NCI-H748 treated with DMSO at 0.1 percent for 48 hours (cell line): ENCODE measurements at places on chromosomes 4 and X.
A peak's percentile ranks its signal among the peaks of the same experiment; 100 is the strongest.

GRCh38 chr4:184355111-184355604, 119.2 kb downstream of the IRF2 start:
- DNase-seq: no peak

- no peak for DNase-seq
Measured at GRCh38 chr4:72442147-72442546, 126.9 kb downstream of the ADAMTS3 start.

DNA sequence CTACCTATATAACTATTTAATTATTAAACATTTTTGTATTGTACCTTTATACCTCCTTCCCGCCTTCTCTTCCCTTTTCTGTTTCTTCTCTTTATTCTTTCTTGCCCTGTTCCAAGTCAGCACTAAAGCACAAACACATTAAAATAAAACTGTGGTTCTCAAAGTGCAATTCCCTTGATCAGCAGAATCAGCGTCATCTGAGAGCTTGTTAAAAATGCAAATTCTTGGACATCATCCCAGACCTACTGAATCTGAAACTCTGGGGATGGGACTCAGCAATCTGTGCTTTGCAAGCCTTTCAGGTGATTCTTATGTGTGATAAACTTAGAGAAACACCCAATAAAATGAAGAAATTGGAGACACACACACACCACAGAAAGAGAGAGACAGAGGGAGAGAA, 178.4 kb upstream of the BMP3 start:
- DNase-seq: no peak

- no peak for DNase-seq
Measured at GRCh38 chr4:121127100-121127499, 37.0 kb downstream of the TNIP3 start.

DNA sequence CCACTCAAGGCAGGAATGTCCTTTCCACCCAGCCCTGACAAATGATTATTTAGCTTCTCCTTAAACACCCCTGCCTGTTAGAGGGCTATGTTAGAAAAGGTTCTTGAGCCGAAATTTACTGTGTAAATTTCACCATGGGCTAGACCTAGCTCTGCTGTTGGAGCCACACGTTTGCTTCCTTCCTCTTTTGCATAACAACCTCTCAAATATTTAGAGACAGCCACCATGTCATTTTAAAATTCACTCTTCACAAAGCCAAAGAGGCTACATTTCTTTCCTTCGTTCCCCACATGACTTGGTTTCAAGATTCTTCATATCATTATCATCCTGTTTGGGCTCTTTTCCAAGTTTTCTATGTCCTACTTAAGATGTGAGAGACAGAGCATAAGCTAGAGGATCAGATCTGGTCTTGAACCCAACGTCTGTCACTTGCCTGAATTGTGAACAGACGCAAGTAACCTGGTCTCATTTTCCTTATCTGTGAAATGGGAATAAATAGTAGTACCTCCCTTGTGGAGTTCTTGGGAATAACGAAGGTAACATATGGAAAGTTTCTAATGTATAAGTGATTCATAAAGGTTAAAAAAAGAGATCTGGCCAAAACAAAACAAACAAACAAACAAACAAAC, 6.7 kb downstream of the DOCK11 start:
- DNase-seq: no peak

- no peak for DNase-seq
Measured at GRCh38 chrX:16924631-16925480, 21.6 kb upstream of the REPS2 start.

- no peak for DNase-seq
Measured at GRCh38 chrX:3415011-3415410, 68.6 kb upstream of the MXRA5 start.

DNA sequence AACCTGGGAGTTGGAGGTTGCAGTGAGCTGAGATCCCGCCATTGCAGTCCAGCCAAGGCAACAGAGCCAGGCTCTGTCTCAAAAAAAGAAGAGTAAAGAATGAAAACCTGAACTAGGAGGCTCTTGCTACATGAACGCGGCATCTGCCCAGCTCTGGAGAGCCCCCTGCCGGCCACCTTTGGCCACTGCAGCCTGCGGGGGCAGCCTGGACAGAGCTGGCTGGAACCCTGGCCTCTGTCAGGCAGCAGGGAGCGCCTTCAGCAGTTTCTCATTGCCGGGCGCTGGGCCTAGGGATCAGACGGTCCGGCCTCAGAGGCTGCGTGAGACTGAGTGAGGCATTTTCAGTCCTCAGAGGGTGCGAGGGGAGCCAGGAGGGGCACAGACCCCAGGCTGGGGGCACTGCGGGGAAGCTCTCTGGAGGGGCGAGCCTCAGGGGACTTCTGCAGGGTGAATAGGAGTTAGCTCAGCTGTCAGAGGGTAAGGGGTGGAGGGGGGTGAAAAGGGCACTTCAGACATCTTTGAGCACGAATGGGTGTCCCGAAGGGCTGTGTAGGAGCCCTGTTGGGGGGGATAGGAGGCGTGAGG, 17.5 kb downstream of the DOK7 start:
- DNase-seq: no peak

DNA sequence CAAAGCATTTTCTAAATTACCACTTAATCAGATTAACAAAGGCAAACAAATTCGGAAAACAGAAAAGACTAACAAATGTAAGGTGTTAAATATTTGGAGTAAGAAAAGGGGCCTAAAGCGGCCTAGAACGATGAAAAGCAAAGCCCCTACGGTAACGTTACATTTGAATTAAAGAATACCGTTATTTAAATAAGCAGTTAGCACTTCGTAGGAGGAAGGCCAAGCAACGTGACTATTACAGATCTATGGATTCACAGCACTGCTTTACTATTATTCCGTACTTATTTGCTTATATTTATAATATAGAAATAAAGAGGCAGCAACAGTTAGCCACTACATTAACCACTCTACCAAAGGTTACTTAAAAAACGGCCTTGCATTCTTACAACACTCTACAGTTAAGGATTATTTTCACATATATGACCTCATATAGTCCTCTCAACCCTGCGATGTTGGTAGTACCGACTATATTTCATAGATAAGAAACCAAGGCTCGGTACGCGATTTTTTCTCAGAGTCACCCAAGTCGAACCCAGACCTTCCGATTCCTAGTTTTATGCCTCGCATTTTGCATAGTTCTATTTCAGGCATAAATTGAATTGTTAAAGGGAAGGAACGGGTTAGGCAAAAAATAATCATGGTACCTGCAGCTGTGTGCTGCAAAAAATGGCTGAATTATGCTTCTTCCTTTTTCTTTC, 2.9 kb downstream of the KLHL15 start:
- no peak for DNase-seq

- no peak for DNase-seq
Measured at GRCh38 chr4:121056066-121056465, 16.3 kb downstream of the NDNF start.

DNA sequence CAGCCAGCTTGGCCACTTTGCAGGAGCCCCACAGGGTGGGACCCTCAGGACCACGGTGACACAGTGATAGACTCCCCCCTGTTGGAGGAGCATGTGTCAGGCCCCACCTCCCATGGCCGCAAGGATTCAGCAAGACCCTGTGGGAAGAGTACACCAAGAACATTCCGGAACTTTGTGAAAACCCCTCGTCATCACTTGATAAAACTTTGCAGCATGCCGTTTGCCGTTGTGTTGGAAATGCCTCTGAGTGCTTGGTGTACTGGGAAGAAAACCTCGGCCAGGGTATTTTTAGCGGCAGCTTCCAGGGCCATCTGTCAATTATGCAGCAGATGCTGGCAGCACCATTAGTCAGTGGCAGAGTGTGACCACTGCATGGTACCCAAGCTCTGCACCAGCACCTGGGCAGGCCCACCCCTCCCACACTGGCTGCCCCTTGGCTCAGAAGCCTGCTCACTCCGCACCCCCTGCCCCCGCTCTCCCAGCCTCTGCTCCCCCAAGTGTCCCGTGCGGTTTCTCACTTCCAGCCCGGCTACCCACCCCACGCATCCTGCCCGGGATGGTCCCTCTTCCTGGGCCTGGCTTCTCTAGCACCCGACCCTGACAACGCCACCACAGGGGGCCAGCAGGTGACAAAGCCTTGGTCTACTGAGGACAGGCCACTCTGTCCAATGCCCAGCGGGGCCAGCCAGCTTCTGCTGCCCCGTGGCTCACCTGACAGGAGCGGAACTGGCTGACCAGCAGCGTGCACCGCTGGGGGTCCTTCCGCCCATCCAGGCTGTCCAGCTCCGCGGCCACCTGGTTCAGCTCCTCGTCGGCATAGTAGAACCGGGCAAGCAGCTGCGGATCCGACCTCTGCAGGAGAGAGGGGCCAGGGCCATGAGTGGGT, 65.0 kb downstream of the ZFYVE28 start:
- DNase-seq: no peak

DNA sequence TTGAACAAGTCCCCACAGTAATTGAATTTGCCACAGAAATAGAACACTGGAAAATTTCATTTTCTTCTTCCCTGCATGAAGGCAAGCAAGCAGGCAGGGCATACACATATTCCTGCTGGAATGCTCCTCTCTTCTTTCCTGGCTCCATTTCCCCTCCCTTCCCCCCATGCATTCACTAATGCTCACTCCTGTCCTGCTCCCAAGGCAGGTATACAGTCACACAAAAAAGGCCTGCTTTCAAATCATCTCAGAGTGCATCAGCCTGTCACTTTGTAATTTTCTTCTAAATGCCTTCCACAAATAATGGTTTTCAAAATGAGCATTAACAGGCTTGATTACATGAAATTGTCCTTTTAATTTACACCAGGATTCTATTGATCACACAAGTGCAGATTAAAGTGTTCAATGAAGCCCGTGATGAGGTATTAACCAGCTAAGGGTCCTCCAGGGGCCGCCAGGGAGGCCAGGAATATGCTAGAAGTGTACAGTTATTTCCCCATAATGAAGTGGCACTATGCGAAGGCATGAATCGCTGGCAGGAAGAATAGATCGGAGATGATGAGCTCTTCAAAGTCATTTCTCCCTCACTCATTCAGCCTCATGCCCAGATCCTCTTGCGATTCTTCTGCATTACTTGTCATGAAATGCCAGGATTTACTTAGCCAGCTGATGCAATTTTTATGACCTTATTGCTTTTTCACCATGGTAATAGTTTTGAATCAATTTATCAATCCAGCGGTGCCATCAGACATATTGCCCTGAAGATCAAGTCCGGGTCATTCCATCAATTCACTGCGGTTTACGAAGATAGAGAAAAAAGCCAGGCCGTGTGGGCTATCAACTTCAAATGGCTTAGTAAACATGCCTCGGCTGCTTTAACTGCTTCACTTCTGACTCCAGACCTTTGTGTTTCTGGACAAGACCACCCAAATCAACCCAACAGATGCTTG, 243.5 kb downstream of the GPAT3 start:
- no peak for DNase-seq

- DNase-seq: no peak
Measured at GRCh38 chr4:122882857-122883735, 39.3 kb downstream of the NUDT6 start.

- DNase-seq: peak; percentile 54
Measured at GRCh38 chrX:14351611-14352303, 177.6 kb upstream of the GLRA2 start.
